NCI-H1436 treated with DMSO at 0.1 percent for 48 hours (cell line): ENCODE measurements at places on chromosomes 4 and X.

- no peak for DNase-seq
These were observed 7.3 kb downstream of the TRIM75 start for GRCh38 chr4:165060938-165061337.

DNA sequence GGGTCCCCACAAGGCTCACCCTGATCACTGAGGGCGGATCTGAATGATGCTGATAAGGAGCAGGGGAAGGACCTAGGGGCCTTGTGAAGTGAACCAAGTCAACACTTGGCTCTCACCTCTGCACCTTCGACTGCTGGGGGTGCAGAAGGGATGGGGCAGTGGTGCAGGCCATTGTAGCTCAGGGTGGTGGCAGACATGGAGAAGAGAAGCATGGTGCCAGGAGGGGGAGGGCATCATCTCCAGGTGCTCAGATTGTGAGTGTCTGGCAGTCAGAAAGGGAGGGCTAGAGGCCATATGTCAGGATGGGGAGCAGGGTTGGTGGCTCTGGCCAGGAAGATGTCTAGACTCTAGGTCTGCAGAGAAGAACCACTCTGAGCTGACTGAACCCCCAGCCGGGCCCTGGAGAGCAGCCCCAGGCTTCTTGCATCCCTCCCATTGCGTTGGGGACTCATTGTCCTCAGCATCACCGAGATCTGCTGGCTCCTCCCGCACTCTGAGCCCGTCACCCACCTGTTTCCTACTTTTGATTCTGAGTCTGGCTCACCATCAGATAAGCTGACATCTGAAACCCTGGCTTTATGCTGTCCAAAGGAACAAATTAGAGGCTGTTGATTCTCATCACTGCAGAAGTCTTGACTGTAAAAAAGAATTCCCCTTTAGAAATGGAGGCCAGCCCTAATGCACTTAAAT is 3.8 kb downstream of the APLN start:
- DNase-seq = no peak

- no peak for DNase-seq
These were observed 102.0 kb upstream of the LEF1 start for GRCh38 chr4:108270466-108271450.

GRCh38 chrX:13547671-13548070 is 21.7 kb upstream of the EGFL6 start:
- no peak for DNase-seq

GRCh38 chr4:2935762-2936743 is 27.2 kb downstream of the NOP14 start:
- no peak for DNase-seq

GRCh38 chr4:109699553-109700225 is 3.6 kb downstream of the CASP6 start:
- no peak for DNase-seq

DNA sequence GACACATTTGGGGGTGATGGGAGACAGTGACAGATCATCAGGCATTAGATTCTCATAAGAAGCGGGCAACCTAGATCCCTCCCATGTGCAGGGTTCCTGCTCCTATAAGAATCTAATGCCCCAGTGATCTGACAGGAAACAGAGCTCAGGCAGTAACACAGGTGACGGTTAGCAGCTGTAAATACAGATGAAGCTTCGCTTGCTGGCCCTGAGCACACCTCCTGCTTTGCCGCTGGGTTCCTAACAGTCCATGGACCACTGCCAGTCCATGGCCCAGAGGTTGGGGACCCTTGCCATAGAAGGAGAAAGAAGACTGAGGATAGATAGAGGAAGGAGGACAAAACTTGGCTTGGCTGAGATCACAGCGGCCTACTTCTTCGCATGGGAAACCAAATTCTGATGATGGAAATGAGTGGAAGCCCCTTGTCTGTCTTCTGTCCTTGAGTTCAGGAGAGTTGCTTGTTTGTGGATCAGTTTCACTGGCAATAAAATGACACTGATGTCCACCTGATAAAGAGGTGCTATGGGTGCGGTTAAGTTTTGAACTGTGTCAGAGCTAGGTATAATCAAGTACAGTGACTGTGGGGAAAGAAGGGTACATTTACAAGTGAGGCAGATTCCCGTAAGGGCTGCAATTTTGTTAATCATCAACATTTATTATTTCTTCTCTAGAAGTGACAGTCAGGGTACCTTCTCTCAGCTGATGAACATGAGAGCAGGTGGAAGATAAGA is 1.7 kb upstream of the TIFA start:
- no peak for DNase-seq

DNA sequence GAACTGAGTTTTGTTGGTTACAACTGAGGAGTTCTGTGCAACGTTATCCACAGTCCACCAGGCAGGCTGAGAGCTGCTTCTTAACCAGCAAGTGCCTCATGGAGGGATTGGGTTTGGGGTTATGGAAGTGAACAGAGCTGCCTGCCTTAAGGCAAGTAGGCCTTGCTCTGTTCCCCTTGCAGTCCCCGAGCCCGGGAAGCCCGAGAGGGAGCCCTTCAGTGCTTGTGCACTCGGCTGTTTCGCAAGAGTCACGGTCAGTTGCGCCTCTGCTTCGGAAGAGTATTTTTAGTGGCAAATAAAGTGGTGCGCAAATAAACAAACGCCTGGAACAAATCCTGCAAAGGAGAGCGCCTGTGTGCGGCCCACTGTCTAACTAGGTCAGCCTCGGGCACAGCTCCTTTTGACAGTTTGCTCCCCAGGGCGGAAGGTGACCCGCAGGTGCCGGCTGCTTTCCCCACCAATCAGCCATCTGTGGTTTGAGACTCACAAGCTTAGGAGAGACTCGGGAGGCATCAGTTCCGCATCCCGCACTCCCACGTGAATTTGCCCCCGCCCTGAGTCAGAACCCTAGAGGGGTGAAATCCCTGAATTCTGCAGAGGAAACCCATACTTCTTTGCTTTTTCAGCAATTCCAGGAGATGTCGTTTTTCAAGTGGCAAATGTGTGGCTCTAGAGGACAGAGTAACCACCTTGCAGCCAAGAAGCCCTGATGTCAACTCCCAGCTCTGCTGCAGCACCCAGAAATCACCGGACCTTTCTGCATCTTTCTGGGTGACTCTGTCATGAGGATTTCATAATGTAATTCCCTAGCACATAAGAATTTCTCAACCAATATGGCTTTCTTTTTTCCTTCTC is 56.8 kb downstream of the LGI2 start:
- DNase-seq = no peak

GRCh38 chr4:173547889-173548288 is 17.9 kb upstream of the HAND2 start:
- no peak for DNase-seq

GRCh38 chr4:178894126-178894525 is 1451.9 kb upstream of the AGA start:
- DNase-seq = no peak

- no peak for DNase-seq
These were observed 95.5 kb downstream of the CXCL13 start for GRCh38 chr4:77701121-77701520.

GRCh38 chr4:135434936-135435335 is 1233.3 kb upstream of the PABPC4L start:
- DNase-seq = no peak

- no peak for DNase-seq
These were observed 195.2 kb upstream of the ANXA10 start for GRCh38 chr4:167897116-167897515.

GRCh38 chr4:184190711-184191110 is 27.0 kb downstream of the ENPP6 start:
- DNase-seq = no peak

GRCh38 chr4:107826421-107826980 is 1.8 kb downstream of the SGMS2 start:
- no peak for DNase-seq

GRCh38 chr4:2694691-2695090 is 61.4 kb downstream of the TNIP2 start:
- no peak for DNase-seq

GRCh38 chr4:123043793-123044425 is 121.5 kb upstream of the NUDT6 start:
- DNase-seq = no peak

DNA sequence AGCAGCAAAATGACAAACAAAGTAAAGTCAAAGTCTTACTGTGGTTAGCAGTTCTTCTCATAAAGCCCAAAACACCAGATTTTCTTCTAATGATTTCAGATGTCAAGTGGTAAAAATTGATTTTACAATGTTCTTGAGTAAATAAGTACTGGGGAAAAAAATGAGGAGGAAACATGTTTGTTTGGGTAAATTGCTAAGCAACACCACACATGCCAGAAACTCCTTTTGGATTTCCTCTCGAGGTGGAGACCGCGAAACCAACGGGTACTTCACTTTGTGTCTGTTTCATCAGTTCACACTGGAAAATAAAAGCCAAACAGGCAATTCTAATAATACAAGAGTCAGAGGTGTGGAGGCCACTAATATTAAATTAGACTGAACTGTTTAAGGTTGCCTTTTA is 4.6 kb upstream of the PKD2 start:
- DNase-seq = no peak

DNA sequence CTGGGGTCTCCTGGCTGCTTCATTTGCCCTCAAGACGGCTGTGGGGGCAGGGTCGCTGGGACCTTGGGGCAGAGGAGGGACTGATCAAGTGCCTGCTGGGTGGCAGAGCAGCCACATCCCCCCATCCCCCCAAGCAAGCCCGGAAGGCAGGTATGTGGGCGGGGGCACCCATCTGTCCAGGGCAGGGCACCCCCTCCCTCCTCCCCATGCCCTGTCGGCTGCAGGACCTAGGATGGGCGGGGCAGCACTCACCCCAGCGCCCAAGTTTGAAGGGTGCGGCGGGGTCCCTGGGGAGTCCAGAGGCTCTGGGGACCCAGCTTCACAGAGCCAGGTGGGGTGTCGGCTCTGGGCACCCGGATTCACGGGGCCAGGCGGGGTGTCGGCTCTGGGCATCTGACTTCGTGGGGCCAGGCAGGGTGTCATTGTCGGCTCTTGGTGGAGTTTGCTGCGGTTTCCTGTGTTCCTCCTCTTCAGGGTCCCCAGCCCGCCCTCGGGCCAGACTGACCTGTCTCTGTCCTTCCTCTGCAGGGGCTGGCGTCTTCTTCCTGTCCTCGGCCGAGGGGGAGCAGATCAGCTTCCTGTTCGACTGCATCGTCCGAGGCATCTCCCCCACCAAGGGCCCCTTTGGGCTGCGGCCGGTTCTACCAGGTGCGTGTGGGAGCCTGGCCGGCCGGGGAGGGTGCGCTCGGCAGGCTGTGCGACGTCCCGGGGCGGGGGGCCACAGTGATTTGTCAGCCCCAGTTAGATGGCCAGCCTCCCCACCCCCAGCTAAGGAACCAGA is 22.1 kb downstream of the DOK7 start:
- DNase-seq = no peak

DNA sequence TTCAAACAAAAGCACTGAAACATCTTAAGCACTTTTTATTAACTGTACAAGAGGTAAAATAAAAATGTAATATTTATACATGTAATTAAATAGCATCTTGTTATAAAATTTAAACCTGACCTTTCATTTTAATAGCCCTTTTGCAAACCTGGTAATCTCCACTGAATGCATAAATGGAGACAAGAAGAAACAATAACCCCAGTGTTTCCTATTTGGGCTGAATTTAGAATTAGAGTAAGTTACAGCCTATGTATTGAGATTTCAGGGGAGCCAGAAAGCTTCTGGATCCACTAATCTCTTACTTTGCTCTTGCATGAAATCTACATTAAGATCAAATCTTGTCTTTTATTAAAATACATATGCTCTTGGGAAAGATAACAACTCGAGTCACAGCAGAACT is 261.8 kb downstream of the ADGRL3 start:
- no peak for DNase-seq

GRCh38 chrX:1400742-1401471 is 9.0 kb upstream of the SLC25A6 start:
- no peak for DNase-seq

- no peak for DNase-seq
These were observed 64.3 kb upstream of the FTHL17 start for GRCh38 chrX:31136144-31136611.

DNA sequence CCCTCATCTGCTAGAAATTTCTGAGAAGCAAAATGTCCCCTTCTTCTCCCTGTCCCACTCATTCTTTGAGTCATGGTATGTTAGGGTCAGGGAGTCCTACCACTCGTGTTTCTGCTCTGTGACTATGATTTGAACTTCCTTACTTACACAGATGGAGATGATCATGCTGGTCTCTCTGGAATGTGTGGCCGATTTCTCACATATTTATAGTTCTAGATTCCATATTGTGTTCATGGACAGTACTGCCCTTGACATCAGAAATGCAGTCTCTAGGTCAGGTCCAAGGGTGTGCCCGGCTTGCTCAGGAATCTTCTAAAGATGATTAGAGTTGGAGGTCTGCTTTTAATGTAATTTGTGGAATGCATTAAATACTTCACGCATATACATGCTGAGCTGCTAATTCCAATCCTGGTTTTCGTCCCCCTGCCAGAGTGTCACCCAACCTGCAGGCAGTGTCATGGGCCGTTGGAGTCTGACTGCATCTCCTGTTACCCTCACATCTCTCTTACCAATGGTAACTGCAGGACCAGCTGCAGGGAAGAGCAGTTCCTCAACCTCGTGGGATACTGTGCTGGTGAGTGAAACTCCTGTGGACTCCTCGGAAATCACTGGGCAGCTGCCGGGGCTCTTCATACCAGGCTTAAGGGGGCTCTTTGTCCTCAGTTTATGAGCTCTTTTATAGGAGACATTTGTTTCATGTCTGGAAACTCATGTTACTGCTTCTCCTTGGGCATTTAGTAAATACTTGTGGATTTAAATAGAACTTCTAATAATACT is 214.1 kb upstream of the ANXA3 start:
- DNase-seq = no peak

DNA sequence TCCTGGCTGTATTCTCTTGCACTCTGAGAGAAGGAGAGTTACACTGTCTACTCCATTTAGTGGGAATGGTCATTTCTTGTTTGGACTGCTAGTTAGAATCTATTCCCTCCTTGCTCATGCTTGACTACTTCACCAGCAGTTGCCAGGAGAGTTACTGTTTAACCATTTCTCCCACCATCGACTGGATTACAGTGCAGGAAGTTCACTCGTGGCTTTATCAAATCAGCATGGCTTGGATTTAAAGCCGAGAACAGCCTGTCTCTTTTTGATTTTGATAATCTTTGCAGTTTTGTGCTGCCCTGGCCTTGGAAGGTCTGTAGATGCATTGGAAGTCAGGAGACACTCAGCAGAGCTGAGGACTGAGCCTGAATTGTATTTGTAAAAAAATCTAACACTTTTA is 3.2 kb downstream of the GBA3 start:
- DNase-seq = no peak

DNA sequence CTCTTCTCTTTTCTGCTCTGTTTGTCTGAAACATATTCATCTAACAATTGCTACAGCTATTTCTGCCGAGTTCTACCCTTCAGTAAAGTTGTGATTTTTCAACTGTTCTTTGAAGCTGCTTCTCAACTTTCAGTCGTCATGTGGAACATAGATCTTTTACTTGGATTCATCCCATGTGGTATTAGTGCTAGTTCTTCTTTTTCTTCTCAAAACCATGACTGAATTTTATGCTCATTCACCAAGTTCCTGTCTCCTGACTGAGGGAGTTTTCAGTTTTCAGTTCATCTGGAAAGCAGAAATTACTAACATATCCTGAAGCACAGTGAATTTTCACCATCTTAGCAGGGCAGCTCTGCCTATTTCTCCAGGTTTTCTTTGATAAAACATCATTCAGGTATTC is 12.1 kb downstream of the ACSL4 start:
- DNase-seq = no peak
